ENCODE measurements at places on chromosomes 1 and 21.
A peak's percentile ranks its signal among the peaks of the same experiment; 100 is the strongest.

DNA sequence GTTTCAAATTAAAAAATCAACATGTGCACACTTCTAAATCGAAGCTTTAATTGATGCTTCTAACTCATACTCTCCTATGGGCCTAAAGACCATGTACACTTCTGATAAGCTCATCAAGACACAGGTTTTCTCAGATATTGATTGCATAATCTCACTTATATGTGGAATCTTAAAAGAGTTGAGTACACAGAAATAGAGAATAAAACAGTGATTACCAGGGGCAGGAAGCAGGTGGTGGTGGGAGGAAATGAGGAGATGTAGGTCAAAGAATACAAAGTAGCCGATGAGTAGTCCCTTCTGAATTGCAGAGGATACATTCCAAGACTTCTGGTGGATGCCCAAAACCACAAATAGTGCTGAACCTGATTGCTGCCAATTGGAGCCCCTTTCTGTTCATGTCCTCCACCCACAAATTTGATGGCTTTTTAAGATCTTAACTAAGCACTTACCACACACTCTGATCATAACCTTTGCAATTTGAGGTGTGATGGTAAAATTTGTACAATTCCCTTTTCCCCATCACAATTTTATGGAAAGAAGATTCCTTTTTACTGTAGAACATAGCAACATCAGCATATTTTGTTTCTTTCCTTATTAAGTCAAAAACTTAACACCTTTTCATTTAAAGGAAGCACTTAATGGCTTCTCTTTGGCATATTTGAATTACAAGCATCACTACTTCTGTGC lies 3.3 kb upstream of the CD1B start:
- no peak for DNase-seq

- DNase-seq: peak; percentile 37
These were observed 47.1 kb downstream of the UMODL1 start for GRCh38 chr21:42117967-42118780.

DNA sequence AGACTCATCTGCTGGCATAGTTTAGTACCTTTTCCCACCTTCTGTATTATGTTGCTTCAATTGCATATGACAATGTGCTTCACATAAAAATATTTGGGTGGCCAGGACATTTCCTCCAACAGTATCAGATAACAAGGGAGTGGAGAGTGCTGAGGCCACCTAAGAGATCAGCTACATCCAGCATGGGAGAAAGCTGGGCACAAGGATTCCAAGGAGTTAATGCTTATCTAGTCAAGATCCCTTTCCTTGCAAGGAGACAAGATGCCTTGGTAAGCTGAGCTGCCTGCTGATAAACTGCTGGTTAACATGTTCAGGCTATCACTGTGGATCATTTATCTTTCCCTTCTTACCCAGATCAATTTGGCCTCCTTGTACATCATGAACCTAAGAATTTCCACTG lies 5.4 kb downstream of the TACSTD2 start:
- DNase-seq: no peak

DNA sequence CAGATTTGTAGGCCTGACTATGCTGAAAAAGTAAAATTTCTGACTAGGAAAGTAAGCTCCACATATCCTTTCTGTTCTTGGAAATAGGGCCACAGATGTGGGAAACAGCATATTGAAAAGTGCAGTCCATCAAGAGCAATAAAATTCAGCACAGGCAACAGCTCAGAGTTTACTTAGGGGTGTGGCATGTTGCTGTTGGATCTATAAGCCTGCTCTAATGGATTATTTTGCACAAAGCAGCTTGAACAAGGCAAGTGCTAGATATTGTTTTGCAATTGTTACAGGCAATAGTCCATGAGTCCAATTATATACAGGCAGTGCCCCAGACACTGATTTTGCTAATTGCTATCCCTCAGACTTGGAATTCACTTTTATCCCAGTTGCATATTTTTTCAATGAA lies 289.8 kb upstream of the SNX7 start:
- DNase-seq: no peak

GRCh38 chr1:180837020-180837419 lies 75.7 kb upstream of the KIAA1614 start:
- DNase-seq: no peak

Measured in RPMI8226 (cell line).